ENCODE measurements at places on chromosomes 7 and 10.

DNA sequence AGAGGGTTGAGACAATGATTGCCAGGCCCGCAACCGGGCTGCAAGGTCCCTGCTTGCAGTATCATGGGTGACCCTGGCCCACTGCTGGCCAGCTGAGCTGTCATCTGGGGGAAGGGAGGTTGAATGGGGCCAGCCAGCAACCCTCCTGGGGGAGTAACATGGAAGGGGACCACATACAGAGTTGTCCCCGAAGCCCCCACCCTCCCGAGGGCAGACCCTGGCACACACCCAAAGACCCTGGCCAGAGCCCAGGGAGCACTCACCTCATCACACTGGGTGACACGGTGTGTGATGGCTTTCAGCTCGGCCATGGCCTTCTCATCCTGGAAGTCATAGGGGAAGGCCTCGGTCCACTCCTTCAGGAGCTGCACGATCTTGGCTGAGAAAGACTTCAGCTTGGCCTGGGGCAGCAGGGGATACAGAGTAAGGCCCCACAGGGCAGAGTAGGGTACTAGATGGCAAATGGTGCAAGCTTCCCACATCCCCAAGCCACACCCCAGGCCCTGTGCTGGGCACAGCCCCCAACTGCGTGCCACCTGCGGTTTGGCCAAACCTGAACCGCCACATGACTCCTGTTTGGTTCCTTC lies 63.4 kb downstream of the CSGALNACT2 start:
- no peak for DNase-seq

- no peak for DNase-seq
These were observed 25.8 kb downstream of the PTPRE start for GRCh38 chr10:127932521-127933270.

GRCh38 chr7:31028417-31028992 lies 23.6 kb upstream of the ADCYAP1R1 start:
- DNase-seq, result no peak

- no peak for DNase-seq
These were observed 1.9 kb upstream of the FAM170B start for GRCh38 chr10:49135575-49136313.

GRCh38 chr7:127252778-127253280 lies at the start of gene GRM8:
TSS of gene GRM8 (minus strand) at chr7:127252941.
- peak; percentile 10 for DNase-seq

DNA sequence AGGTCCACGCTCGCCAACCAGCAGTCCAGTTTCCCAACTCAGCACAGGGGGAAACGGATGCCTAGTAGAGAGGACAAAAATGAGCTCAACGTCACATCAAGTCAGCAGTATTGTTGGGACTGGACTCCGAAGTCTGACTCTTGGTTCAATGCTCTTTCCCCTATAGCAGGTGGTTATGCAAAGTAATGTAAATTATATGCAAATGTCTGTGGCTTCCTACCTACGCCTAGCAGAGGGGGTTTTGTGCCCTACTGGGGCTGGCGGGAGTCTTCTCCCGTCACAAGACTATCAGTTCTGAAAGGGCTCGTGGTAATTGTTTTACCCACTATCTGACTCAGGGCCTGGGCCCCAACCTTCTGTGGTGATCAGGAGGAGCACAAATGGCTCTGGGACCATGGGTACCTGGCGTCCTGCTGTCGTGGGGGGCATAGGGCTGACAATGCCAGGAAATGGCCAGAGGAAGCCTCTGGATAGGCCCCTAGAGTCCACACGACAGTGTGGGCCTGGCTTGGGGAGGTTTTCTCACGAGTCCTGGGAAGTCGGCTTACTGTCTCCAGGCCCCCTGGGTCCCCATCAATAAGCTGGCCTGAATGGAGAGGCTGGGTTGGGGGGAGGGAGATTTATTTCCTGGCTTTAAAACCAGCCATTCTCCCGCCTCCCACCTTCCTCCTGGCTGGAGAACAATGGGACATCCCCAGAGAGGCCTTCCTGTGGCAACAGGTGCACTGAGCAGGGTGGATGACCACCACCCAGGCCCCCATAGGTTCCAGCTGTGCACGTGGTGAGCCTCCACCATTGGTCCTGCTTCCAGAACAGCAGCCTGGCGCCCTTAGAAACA lies 41.8 kb downstream of the UNC5B start:
- no peak for DNase-seq

DNA sequence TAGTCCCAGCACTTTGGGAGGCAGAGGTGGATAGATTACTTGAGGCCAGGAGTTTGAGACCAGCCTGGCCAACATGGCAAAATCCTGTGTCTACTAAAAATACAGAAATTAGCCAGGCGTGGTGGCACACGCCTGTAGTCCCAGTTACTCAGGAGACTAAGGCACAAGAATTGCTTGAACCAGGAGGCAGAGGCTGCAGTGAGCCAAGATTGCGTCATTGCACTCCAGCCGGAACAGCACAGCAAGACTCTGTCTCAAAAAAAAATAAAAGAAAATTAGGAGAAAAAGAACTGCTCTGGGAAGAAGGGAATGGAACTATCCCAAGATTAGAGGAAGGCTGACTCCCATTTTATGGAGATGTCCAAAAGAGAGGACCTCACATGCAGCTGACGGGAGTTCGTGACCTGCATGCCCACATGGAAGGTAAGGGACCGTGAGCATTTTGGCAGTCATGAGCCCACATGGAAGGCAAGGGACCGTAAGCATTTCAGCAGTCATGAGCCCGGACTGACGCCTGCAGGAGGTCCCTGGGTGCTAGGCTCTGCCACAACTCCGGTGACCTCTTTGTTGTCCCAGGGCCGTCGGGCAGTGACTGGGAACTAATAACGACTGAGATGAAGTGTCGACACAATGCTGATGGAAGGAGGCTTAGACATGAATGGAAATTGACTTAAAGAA lies 18.6 kb upstream of the GTPBP4 start:
- DNase-seq, result no peak
